ENCODE measurements at places on chromosomes 3 and 15.

GRCh38 chr3:50345586-50346234, at the start of gene ZMYND10:
TSS of gene ZMYND10 (minus strand) at chr3:50345732. CDS start at chr3:50345579, 153 bp downstream.
- peak; percentile 69 for DNase-seq

DNA sequence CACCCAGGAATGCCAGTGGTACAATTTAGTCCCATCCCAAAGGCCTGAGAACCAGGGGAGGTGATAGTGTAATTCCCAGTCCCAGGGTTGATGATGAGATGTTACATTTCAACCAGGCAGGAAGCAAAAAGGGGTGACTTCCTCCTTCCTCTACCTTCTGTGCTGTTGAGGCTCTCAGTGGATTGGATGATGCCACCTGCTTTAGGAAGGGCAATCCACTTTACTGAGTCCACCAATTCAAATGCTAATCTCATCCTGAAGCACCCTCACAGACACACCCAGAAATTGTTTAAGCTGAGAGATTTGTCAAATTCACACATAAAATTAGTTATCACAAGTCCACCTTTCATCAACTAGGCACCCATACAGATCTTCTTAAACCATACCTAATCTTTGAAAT, 418.5 kb upstream of the GOLIM4 start:
- DNase-seq, result no peak

- no peak for DNase-seq
These were observed 38.0 kb downstream of the MGLL start for GRCh38 chr3:127784283-127784682.

- no peak for DNase-seq
These were observed 40.0 kb downstream of the FOXP1 start for GRCh38 chr3:71543371-71544016.

DNA sequence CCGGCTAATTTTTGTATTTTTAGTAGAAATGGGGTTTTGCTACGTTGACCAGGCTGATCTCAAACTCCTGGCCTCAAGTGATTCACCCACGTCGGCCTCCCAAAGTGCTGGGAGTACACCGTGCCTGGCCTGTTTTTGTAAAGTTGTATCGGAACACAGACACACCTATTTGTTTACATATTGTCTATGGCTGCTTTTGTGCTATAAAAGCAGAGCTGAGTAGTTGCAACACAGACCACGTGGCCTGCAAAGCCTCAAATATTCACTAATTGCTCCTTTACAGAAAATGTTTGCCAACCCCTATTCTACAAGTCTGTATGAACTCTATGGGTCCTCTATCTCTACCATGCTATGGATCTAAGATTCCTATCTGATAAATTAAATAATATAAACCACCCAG, 175.5 kb downstream of the CADPS start:
- no peak for DNase-seq

DNA sequence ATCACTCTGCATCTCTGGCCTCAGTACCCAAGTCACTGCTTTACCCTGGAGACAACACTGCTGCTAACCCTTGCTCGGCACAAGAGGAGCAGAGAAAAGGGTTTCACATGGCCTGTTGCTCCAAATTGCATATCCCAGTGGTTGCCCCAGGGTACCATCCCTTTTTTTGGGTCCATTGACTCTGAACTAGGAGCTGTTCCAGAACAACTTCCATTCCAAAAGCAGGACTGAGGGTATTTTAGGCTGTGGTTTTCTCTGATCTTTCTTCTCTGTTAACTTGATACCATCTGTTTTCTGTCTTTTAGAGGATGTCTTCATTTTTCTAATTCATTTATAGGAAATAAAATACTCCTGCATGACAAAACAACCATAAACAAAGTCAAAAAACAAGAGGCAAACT, 17.3 kb upstream of the RYK start:
- no peak for DNase-seq

GRCh38 chr3:58009749-58010535, 1.7 kb downstream of the FLNB start:
- DNase-seq, result no peak

GRCh38 chr3:43953814-43954692, 263.3 kb downstream of the ABHD5 start:
- no peak for DNase-seq

DNA sequence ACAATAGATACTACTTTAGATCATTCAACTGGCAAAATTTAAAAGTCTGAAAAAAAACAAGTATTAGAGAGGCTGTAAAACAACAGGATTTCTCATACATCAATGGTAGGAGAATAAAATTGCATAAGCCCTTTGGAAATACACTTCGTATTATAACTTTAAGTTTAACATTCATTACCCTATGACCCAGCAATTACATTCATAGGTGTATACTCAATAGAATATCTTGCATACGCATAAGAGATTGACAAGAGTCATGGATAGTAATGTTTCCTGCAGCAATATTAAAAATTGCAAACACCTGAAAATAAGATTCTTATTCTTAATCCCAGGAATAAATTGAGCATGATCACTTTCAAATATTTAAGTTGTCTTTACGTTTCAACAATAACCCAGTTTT, 63.6 kb downstream of the PEAK1 start:
- no peak for DNase-seq

- DNase-seq, result no peak
These were observed 229.9 kb downstream of the NR2F2 start for GRCh38 chr15:96560246-96560895.

DNA sequence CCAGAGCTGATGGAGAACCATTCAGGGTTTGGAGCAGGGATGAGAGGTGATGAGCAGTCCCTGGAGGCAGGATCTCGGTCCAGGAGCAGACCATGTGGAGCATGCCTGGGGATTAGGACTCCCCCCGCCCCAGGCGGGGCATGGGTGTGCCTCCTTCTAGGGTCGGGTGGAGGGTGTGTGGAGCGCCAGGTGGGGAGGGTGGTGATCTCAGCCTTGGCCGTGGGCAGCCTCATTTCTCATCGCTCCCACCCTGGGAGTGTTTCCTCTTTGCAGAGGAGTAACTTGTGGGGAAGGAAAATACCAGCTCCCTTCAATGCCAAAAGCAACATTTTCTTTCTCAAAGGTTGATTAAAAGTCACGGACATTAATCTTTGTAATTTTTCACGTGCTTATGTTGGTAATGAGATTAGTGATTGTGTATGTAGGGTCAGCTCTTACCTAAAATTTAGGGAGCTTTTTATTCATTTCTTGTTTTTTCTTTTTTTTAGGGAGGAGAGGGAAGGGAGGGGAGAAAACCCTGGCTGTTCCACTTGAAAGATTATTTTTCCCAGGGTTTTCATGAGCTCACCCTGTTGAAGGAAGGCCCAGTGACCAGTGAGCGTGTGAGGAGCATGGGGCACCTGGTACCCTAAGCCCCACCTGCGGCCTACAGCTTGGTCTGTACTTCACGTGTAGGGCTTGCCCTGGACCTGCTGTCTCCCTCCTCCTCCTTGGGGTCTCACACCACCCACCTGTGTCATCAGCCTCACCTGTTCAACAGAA, 11.0 kb downstream of the FBLN2 start:
- no peak for DNase-seq

- no peak for DNase-seq
These were observed 68.4 kb downstream of the CRTC3 start for GRCh38 chr15:90598031-90598577.

GRCh38 chr3:36964817-36965216, 20.0 kb upstream of the TRANK1 start:
- no peak for DNase-seq

- no peak for DNase-seq
These were observed 19.4 kb downstream of the RTP3 start for GRCh38 chr3:46517016-46517783.

- DNase-seq, result no peak
These were observed 177.0 kb downstream of the CACNA2D3 start for GRCh38 chr3:54299169-54299935.

GRCh38 chr3:114400371-114400770, 106.5 kb downstream of the TIGIT start:
- DNase-seq, result no peak

DNA sequence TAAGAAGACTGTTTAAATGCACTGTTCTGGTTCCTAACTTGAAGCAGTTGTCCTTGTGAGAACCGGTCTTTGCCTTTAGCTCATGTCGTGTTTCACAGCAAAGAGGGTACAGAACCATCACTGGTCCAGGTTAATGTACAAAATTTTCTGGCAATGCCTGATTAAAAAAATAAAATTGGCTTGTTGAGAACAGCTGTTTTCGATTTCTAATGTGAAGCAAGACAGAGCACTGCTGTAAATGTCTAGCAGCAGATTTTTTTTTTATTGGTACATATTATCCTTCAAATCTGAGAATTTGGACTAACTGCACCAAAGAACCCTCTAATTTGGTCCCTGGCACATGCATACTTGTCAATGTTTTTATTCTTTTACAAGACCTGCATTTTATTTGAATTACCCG, 103.3 kb downstream of the STT3B start:
- DNase-seq, result no peak

Measured in activated effector memory CD4-positive, alpha-beta T cell treated with Interleukin-2 at 50 U/mL for 16 hours (primary cell).